ENCODE measurements at places on chromosomes 12 and 14.

DNA sequence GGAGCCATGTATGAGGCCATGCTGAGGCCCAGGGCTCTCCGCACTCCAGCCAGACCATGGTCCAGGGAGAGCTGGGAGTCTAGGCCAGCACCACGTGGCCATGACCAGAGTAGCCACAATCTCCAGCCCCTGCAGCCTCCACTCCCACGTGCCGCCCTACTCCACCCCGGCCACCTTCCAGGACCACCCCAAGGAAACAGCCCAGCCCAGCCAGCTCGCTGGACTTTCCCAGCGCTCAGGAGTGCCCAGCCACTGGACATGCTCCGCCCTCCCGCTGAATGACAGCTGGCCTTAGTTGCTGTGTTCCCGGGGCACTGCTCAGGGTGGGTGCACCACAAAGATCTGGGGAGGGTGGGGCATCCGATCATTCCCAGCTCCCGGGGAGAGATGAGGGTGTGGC, 2.1 kb upstream of the C14orf180 start:
- DNase-seq: no peak

DNA sequence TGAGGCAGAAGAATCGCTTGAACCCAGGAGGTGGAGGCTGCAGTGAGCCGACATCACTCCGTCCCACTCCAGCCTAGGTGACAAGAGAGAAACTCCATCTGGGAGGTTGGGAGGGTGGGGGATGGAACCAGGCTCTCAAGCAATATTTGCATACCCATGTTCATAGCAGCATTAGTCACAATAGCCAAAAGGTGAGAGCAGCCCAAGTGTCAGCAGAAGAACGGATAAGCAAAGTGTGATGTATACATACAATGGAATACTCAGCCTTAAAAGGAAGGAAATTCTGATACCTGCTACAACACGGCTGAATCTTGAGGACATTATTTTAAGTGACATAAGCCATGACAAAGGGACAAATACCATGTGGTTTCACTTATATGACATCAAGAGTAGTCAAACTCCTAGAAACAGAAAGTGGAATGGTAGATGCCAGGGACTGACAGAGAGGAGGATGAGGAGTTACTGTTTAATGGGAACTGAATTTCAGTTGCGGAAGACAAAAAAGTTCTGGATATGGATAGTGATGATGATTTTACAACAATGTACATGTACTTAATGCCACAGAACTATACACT, 11.6 kb downstream of the DAD1 start:
- no peak for DNase-seq

DNA sequence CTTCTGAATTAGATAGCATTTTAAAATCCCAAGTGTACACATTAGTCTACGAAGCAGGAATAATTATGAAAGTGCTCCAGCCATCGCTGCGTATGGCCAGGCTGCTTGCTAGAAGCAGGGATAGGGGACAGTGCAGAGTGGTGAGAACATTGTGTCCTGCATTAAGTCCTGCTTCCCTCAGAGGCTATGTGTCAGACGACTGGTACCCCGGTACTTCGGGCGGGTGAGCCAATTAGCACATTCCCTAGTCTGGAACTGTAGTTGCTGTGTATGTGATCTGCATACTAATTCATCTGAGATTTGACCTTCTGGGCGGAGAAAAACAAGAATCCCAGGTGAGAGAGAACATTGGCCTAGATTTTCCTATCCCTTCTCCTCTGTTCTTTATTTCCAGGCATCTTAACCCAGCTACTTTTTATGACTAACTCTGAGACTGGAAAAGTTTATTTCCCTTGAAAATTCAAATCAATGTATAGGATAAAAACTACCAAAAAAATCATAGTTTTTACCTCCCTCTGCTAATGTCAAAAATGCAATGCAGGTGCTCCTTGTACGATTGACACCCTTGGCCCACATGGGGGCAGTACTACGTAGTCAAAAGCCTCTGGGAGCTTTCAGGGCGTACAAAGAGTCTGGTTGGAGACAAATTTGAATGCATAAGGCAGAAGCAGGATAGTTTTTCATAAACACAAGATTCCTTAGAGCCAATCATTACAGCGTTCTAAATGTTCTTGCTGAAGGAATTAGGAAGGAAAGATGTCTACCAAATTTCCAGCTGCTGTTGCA, 764.3 kb downstream of the NOVA1 start:
- DNase-seq: no peak

- DNase-seq: no peak
Observed at GRCh38 chr12:9253464-9253863, 45.3 kb upstream of the PZP start.

GRCh38 chr14:94120667-94121340, 8.6 kb downstream of the IFI27L2 start:
- DNase-seq: no peak

DNA sequence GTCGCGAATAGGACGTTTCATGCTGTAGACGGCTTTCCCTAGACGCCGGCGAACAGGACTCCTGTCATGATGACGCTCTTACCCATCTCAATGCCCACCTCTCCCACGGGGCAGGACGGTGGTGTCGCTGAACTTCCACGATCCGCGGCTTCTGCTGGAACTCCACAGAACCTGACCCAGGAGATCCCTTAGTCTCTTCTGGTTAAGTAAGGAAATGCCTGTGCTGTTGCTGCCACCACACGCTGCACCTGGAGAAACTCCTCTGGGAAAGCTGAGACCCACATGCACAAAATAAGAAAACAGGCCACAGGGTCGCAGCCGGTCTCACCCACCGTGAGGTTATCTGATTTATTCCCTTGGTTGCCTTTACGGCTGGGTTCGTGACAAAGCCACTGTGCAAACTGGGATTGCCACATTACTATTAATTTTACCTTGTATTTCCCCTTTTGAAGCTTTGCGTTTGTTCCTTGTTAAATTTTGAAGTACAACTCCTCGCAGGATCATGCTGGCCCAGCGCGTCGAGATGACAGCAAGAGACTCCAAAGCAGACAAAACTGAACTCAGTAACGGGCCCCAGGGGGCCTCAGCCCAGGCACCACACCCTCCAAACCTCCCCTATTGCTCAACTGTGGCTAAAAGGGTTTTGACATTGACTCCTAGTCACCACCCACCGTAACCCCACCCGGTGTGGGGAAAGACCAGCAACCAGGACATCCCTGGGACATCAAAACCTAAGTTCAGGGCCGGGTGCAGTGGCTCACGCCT, 9.2 kb upstream of the MMP17 start:
- DNase-seq: no peak

GRCh38 chr12:26226629-26227360, 31.4 kb downstream of the SSPN start:
- no peak for DNase-seq

- no peak for DNase-seq
Observed at GRCh38 chr14:69049675-69050074, 70.6 kb upstream of the ACTN1 start.

GRCh38 chr12:69474456-69474855, 4.3 kb downstream of the FRS2 start:
- no peak for DNase-seq

GRCh38 chr12:92786045-92786444, 83.3 kb downstream of the PLEKHG7 start:
- DNase-seq: no peak

GRCh38 chr14:74821267-74821915, 54.6 kb downstream of the PROX2 start:
- no peak for DNase-seq

- DNase-seq: no peak
Observed at GRCh38 chr12:80838708-80839107, 99.0 kb downstream of the LIN7A start.

DNA sequence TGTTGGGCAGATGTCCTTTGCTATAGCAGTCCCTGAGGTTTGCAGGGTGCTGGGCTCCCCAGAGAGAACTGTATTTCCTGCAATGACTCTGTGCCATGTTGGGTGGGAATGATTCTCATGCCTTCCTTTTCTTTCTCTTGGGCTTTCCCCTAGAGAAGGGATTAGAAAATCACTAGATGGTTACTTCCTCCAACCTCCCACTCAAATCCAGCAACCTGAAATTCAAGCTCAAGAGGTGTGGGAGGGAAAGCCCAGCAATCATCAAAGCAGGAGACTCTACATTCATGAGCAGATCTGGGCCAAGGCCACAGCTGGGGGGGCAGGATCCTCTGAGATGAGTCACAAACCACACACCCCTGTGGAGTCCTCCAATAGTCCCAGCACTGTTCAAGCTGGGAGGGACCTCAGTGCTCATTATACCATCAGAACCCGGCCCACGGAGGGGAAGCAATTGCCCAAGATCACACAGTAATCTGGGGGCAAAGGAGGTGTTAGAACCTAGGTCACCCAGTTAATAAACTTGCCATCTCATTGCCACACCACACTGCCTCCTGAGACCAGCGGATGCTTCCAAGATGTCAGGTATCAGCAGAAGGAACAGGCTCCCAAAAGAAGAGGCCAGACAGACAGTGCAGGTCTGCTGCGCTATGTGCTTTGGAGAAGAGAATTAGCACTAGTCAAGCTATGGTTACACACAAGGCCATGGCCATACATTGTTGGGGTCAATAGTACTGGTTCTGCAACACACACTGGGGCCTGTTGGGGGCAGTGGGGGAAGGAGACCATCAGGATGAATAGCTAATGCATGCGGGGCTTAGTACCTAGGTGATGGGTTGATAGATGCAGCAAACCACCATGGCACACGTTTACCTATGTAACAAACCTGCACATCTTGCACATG, 65.7 kb downstream of the TTC9 start:
- no peak for DNase-seq

- no peak for DNase-seq
Observed at GRCh38 chr12:3821441-3821840, 51.8 kb downstream of the PARP11 start.

GRCh38 chr14:61923348-61923747, 161.1 kb downstream of the SNAPC1 start:
- no peak for DNase-seq

DNA sequence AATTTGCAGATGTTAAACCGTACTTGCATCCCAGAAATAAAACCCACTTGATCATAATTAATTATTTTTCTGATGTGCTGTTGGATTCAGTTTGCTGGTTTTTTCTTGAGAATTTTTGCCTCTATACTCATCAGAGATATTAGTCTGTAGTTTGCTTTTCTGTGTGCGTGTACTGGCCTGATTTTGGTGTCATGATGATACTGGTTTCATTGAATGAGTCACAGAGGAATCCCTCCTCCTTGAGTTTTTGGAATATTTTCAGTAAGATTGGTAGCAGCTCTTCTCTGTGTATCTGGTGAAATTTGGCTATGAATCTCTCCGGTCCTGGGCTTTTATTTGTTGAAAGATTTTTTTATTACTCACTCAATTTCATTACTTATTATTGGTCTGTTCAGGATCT, 100.4 kb upstream of the PMCH start:
- DNase-seq: no peak

DNA sequence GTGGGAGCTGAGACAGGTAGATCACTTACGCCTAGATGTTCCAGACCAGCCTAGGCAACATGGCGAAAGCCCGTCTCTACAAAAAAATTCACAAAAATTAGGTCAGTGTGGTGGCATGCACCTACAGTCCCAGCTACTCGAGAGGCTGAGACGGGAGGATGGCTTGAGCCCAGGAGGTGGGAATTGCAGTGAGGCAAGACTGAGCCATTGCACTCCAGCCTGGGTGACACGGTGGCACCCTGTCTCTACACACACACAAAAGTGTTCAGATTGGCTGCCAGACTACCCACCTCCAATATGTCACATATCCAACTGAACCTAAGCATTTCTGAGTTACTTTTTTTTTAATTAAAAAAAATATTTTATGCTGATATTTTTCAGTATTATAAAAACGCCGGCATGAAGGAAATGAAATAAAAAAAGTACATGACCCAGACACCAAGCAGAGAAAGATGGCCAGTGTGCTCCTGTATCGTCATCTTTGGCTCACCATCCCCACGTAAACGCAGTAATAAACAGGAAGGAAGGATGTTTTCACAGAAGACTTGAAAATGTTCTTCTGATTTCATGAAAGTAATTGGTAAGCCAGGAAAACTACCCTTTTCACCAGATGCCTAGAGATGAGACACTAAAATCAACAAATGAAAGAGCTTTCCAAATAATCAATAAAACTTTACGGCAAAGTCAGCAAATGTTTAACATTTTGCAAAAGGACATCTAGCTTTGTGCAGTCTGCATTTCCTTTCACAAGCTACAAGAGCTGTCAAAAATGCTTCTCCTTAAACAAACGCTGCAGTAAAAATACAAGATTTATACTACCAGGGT, 26.4 kb downstream of the CDC42BPB start:
- DNase-seq: no peak

GRCh38 chr12:16307856-16308475, 30.5 kb upstream of the SLC15A5 start:
- no peak for DNase-seq

DNA sequence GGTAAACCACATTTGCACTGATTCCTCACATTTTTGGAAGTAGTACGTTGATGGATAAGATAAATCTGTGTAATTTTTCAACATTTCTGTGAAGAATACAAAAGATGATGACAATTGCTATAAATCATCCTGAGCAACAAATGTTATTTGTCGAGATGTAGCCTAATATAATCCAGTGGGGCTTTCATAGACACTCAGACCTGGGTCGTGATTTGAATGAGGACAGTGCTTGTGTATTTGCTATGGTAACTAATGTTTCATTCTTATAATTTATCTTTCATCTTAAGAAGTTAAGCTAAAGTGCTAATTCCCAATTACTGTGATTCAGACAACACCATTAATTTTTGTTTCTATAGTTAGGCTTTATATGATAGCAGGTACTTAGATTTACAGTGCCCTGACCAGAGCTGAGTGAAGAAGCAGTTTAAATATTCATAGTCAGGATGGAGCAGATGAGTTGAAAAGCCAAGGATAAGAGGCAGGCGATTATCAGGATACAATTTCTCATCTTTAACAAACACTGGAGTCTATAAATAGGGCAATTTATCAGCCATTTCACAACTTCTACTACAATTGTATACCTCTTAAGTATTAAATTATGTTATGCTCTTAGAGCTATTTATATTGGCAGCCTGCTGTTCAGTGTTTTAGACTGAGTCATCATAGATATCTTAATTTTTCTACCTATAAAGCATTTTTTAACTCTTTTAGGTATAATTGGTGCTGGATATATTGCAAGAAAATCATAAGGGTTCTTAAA, 359.9 kb downstream of the TRHDE start:
- no peak for DNase-seq

Measured in activated CD4-positive, alpha-beta T cell treated with anti-CD3 and anti-CD28 coated beads for 24 hours (primary cell).